Thoracic aorta endothelial cell (primary cell): ENCODE measurements at places on chromosomes 2 and 18. TPM values are rescaled to one million over a fixed set of nuclear protein-coding genes. Genes with fewer than 3 reads are reported as not detected.

The CRYBA2 gene
- not detected in 2 replicates for total RNA-seq

The ANKAR gene
- 6.6 and 8.4 TPM in 2 replicates for total RNA-seq

The ZNF24 gene
- total RNA-seq: 41.0 and 42.3 TPM in 2 replicates

The PMAIP1 gene
- total RNA-seq: 15.7 and 16.6 TPM in 2 replicates

The RAX gene
- total RNA-seq: not detected in 2 replicates

The GCG gene
- total RNA-seq: not detected in 2 replicates

The NAT8 gene
- total RNA-seq: not detected in 2 replicates
